Activated gamma-delta T cell treated with Interleukin-2 at 50 U/mL for 16 hours (primary cell): ENCODE measurements at places on chromosomes 1 and 21.

GRCh38 chr21:26224366-26224765, 53.8 kb upstream of the APP start:
- no peak for DNase-seq

- DNase-seq = no peak
These were observed 109.9 kb downstream of the KIAA0319L start for GRCh38 chr1:35447278-35447677.

- no peak for DNase-seq
These were observed 2.0 kb upstream of the COL9A2 start for GRCh38 chr1:40318970-40319621.

GRCh38 chr1:84415396-84415795, 17.1 kb downstream of the DNASE2B start:
- DNase-seq = no peak

GRCh38 chr1:235100194-235100772, 28.4 kb downstream of the TOMM20 start:
- DNase-seq = no peak

GRCh38 chr1:246765521-246765920, 41.3 kb downstream of the SCCPDH start:
- DNase-seq = no peak

- DNase-seq = no peak
These were observed 21.1 kb downstream of the ARHGEF19 start for GRCh38 chr1:16191309-16191708.

DNA sequence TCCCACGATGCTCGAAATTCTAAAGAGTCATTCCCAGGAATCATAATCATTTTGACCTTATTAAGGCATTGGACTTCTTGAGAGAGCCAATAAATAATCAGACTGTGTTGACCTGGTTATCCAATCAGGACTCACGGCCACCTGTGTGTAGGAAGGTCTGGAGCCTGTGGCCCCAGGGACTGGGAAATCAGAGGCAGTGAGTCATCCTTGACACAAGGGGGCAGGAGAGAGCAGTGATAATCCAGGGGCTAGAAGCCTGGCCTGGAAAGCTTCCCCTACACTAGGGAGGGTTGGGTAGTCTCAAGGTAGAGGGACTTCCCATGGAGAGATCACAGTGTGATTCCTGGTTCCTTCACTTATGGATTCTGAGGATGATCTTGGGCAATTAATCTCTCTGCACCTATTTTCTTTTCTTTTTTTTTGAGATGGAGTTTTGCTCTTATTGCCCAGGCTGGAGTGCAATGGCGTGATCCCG, 4.7 kb downstream of the MR1 start:
- DNase-seq = peak; percentile 55

DNA sequence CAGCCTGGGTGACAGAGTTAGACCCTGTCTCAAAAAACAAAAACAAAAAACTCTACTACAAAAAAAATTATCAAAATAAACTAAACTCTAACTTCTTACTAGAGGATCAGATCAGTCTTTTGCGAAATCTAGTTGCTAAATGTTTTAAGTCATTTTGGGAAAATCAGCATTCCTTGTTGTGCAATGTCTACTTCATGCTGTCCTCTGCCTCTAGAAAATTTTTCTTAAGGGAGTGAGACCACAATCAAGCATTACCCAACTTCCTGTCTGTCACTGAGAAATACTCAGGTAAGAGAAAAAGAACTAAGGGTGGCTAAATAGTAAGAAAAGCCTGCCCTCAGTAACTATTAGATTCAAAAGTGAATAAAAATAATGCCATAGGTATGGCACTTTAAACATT, 67.2 kb upstream of the FOXD3 start:
- DNase-seq = no peak

DNA sequence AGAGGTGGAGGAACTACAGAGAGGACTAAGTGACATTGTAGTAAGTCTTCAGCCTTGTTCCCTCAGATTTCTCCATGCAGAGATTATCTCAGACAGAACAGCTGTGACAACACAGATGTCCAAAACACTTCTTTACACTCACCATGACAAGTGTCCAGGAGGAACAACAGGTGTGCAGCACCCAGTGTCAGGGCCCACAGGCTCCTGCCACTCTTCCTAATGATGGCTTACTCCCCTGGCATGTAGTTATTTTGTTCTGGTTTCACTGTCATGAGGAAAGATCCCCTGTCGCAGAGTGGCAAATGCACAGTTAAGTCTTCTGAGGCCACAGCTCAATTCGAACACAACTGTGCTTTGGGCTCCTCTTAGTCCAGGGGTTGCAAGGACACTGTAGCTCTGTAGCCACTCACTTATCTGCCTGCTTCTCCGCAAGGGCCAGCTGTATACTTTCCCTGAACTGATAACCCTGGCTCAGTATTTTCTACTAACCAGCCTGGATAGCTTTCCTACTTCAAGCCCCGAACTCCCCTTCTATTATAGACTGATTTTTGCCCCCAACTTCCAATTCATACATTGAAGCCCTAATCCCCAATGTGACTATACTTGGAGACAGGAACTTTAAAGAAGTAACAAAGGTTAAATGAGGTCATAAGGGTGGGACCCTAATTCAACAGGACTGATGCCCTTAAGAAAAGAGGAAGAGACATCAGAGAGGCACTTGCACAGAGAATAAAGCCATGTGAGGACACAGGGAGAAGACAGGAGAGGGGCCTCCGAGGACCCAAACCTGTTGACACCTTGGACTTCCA, 11.1 kb downstream of the PDZK1 start:
- no peak for DNase-seq

DNA sequence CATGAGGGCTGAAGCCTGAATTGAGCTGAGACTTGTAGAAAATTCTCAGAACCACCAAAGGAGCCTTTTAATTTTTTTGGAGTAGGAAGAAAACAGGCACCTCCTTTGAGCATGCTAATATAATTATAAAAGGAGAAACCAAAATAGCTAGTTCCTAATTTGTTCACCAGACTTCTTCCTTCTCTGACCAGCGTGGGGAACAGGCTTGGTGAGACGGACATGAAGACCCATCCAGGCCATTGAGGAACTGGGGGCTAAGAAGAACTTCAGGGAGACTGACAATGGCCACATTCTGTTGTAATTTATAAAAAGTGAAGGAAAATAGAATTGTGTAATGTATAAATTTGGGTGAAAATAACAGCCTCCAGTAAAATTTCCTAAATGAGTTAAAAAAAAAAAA, 62.6 kb downstream of the MAN1C1 start:
- DNase-seq = no peak

GRCh38 chr1:35727434-35728040, 8.9 kb upstream of the C1orf216 start:
- no peak for DNase-seq

- DNase-seq = no peak
These were observed 1.8 kb downstream of the OTUD7B start for GRCh38 chr1:150008699-150009098.

DNA sequence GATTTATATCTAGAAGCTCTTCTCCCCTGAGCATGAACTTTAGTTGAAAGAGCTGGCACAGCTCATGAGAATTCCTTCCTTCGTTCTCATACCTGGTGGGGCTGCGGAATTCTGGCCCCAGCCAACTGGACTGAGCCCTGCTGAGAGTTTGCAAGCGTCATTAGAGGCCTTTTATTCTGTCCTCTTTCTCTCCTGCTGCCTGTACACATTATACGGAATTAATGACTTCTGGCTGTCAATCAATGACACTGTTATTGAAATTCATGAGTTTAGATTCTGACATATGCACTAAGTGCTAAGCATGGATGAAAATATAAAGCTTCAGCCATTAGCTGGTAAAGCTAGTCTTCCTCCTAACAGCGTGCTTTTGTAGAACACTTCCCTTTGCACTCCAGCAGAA, 27.5 kb downstream of the KAZN start:
- no peak for DNase-seq

DNA sequence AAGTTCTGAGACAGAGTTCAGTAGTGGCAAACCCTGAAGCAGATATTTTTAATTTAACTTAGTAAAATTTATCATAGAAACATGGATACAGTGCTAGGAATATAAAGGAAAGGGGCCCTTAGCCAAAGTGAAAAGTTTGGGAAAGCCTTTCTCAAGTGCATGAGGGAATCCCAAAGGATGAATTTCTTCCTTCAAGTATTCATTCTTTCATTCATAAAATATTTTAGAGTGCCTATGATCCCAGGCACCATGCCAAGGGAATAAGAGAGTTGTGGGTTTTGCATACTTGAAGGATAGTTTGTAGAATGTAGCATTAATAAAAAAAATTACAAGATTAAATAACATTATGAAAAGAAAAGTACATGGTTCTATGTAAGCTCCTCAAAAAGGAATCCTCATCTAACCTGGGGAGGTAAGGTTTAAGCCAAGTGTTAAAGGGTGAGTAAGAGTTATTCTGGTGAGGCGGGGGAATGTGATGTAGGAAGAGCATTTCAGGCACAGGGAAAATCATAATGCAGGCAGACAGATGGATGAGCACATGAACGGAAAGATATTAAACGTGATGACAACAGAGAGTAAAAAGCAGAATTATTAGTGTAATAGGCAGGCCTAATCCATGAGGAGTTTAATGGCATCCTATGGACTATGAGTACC, 40.4 kb upstream of the NTNG1 start:
- no peak for DNase-seq

GRCh38 chr1:40794974-40795715, 11.6 kb downstream of the KCNQ4 start:
- no peak for DNase-seq

- no peak for DNase-seq
These were observed 22.8 kb downstream of the KIAA1614 start for GRCh38 chr1:180935326-180936109.

DNA sequence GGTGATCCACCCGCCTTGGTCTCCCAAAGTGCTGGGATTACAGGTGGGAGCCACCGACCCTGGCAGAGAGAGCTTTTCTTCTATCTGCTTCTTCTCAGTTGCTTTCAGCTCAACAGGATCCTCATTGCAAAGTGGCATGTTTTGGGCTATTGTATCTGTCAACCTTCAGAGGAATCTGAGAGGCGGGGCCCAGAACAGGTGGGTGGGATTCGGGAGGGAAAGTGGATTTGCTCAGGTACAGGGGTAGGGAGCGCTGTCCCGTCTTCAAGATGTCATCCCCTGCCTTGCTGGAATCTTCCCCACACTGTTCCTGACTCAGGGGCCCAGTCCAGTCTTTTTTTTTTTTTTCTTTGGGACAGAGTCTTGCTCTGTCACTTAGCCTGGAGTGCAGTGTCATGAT, 26.9 kb upstream of the RCC2 start:
- no peak for DNase-seq

GRCh38 chr1:32706491-32706890, 3.9 kb upstream of the SYNC start:
- no peak for DNase-seq

- no peak for DNase-seq
These were observed 102.5 kb upstream of the USP24 start for GRCh38 chr1:55317673-55318072.

DNA sequence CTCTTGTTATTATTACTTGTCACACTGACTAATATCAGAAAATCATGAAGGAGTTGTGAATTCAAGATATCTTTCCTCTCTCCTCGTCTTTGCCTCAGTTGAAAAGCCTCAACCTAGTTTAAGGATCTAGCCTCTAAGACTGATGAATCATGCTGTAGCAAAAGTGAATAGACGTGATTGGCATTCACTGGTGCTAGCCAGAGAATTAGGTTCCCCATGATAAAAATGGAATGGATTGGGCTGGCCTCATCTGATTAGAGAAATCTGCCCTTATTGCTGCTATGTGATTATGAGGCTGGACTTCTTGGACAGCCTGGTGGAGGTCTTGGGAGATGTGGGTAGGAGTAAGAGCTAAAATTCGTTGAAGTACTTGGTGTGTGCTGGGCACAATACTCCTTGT, 208.2 kb downstream of the BACH1 start:
- no peak for DNase-seq

DNA sequence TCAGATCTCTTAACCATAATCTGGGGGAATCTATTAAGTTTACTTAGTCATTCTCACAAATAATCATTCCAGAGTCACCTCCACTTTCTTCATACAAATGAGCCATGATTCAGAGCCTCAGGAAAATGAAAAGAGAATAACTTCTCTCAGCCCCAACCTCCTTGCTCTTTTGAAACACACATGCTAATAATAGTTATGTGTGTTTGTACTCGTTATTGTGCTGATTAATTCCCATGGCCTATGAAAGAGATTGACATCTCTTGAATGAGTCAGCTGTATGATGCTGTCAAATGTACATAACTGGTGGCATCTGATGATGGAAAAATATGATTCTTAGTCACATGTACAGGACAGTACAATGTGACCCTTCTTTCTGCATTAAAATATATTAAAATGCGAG, 41.5 kb downstream of the DTL start:
- DNase-seq = no peak

GRCh38 chr1:25996966-25997827, 666 bp downstream of the PAFAH2 start:
- DNase-seq = no peak

DNA sequence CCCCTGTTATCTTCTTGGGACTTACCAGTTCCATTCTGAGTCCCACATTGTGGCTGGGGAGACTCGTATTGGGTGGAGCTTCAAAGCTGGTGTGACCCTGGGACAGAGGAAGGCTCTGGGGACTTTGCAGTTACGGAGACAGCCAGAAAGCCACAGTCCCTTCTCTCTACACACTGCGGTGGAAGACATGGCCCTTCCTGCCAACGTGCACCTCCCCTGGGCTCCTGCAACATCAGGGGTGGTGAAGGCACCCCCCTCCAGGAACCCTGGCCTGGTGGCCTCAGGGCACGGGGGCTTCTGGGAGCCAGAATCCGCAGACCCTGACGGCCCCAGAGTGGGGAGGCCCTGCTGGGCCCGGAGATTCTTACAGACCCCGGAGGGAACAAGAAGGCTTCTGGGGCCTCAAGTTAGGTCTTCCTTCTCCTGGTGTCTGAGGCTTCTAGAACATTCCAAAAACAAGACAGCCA, 113.0 kb downstream of the SIK1 start:
- DNase-seq = no peak

- no peak for DNase-seq
These were observed 72.8 kb upstream of the CD55 start for GRCh38 chr1:207248544-207249198.

DNA sequence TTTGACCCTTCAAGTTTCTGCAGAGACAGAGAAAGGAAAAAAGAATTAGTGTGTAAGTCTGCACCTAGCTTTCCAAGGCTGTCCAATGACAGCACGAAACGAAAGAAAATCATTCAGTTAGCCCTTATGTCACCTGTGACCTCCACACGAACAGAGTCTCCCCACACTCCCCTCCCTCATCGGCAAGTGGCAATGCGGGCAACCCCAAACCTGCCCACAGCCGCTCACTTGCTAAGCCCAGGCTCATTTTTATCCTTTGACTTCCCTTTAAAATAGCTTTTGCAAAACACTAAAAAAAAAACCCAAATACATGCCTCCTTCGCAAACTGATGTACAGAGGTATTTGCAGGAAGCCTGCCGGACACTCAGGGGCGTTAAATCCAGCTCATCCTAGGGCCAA, 10.3 kb downstream of the RCC2 start:
- no peak for DNase-seq

- no peak for DNase-seq
These were observed 23.0 kb downstream of the ZBED6 start for GRCh38 chr1:203818399-203818798.

DNA sequence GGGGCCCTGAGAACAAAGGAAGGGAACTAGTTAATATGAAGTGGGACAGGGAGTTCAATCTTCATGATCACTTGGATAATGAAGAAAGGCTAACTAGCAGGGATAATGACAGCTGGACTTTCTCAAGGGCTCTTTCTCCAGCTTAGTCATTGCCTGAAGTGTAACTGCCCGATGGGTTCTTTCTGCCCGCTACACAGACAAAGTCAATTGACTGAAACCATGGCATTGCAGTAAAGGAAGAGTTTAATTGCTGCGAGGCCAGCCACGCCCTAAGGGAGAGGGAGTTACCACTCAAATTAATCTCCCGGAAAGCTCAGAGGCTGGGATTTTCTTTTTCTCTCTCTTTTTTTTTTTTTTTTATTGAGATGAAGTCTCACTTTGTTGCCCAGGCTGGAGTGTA, 16.6 kb upstream of the SLC2A5 start:
- no peak for DNase-seq
